ENCODE measurements at places on chromosomes 7 and 10.

DNA sequence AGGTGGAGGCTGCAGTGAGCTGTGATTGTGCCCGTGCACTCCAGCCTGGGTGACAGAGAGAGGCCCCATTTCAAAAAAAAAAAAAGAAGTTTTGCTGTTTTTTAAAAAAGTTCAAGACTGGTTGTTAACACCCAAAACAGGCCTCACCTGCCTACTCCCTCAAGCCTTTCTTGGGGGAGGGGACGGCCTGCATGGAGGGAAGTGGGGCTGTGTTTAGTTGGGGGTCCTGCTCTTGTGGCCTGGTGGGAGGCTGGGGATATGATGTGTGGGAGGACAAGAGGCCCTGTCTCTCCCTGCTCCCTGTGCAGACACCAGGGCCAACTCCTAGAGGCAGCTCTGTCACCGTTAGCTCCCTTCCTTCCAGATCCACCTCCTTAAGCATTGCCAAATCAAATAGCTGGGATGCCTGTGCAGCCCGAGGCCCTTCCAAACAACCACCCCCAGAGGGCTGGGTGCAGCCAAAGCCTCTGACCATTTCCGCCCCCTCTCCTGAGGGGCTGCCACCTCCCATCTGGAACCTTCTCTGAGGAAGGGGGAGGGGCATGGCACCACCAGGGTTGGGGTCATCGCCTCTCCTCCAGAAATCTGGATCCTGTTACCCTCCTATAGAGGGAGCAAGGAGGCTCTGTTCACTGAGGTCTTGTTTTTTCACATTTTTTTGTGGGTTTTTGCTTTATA is 32.9 kb upstream of the ANKRD2 start:
- DNase-seq: no peak

GRCh38 chr7:156907656-156908055 is 14.7 kb upstream of the LMBR1 start:
- DNase-seq: no peak

GRCh38 chr7:5495581-5496375 is 72.1 kb upstream of the TNRC18 start:
- DNase-seq: no peak

- no peak for DNase-seq
Observed at GRCh38 chr7:80647436-80647835, 9.0 kb downstream of the CD36 start.

DNA sequence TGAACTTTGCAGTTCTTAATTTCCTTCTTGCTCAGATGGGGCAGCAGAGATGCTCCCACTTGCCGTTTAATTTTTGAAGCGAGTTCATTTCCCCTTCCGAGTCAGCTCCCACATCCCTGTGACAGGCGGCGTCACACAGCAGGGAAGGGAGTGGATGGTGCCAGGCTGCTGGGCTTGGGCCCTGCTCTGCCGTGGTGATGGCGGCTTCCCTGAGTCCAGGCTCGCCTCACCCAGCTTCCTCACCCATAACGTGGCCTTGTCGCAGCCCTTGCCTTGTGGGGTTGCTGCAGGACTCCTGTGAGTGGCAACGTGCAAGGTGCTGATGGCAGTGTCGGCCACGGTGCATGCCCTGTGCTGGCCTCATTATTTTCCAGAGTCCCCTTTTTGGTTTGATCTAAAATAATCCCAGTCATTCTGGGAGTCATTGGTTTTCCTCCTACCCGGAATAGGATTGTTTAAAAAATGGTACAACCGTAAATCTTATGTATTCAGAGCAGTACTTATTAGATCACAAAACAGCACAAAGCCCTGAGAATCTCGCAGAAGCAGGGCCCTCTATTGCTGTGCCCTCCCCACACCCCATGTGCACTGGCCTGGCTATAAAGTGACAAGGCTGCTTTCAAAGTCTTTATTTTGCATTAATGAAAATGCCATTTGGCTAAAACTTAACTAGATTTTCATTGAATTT is 260.1 kb downstream of the WDR37 start:
- DNase-seq: no peak

DNA sequence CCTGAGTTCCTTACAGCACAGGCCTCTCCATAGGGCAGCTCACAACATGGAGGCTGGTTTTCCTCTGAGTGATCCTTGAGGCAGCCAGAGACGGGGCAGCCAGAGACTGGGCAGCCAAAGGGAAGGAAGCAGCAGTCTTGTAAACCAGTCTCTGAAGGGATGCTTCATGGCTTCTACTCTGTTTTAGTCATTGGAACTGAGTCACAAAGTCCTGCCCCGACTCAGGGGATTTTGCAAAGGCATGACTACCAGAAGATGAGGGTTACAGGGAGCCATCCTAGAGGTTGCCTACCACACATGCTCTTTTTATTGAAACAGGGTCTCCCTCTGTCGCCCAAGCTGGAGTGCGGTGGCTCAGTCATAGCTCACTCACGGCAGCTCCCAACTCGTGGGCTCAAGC is 44.4 kb upstream of the COMMD3 start:
- no peak for DNase-seq

- no peak for DNase-seq
Observed at GRCh38 chr10:124532106-124532641, 70.6 kb downstream of the LHPP start.

- DNase-seq: no peak
Observed at GRCh38 chr7:100598425-100598824, 3.7 kb upstream of the PCOLCE start.

GRCh38 chr10:22017283-22018020 is 13.9 kb upstream of the DNAJC1 start:
- no peak for DNase-seq

DNA sequence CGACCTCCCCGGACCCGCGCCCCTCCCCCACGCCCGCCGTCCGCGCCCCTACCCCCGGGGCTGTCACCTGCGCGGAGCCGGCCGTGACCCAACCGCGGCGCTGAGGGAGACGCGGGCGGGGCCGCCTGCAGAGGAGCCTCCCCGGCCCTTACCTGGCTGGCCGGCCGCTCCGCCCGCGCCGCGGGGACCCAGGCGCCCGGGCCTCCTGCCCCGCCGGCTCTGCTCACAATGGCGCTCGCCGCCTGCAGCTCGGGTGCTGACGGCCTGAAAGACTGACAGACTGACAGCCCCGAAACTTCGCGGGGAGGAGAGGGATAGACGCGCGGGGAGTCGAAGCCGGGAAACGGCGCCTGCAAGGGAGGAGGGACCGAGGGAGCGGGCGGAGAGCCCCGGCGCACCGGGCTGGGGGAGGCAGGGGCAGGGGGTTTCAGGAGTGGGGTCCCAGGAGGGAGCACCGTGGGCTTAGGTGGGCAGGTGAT is 393 bp downstream of the ZNF467 start:
- DNase-seq: peak; percentile 3

DNA sequence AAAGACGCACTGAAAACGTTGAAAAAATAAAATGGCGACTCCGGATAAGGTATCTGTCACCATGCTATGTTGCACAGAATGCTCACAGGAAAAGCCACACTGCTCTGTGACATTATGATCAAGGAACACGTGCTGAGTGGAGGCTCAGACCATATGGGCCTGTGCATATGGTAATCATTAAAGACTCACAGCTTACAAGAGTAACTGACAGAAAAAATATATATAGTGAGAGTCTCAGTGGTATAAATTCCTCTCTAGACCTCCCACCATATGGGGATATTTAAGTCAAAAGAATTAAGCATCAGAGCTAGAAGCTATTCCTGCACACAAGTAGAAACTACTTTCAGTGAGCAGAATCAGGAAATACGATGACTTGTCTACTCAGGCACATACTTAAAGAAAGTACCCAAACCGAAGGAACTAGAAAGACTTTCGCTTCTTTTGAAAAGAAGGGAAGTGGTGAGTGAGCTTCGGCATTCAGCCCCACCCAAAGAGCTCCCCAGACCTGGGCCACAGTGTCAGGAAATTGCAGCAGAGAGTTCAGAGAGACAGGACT is 65.1 kb upstream of the MPP7 start:
- DNase-seq: peak; percentile 29

GRCh38 chr10:75180592-75180991 is 30.0 kb upstream of the VDAC2 start:
- no peak for DNase-seq

GRCh38 chr7:8185926-8186683 is 75.9 kb downstream of the ICA1 start:
- DNase-seq: no peak

DNA sequence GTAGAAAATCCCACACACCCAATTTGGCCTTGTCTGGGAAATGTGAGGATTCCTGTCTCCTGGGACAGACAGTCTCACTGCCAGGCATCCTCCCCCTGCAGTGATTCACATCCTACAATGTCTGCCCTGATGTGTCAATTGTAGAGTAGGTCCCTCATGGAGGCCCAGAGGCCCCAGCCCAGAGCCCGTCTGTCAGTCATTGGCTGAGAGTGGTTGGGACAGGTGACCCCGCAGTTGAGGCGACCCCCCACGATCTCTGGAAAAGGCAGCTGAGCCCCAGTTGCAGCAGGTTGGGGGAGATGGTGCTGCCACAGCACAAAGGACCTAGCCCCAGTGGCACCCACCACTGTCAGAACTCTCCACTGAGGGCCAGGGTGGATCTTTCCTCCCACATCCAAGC is 84.3 kb upstream of the INSIG1 start:
- DNase-seq: no peak

DNA sequence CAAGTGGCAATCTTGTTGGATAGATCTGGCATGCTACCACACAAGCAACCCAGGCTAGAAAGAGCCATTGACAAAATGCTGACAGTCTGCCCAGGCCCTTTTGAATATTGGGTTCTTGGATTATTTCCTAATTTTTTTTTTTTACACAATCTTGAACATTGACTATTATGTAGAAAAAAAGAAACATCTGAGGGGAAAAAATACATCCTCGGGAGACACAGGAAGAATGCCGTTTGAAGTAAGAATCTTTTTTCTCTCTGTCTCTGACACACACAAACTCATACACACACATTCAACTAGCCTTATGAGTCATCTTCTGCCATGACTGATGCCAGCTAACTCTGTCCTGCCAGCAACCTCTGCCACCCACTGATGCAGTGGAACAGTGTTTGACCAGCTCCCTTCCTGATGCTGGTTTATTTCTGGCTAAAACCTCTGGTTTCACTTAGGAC is 47.2 kb downstream of the SORBS1 start:
- no peak for DNase-seq

DNA sequence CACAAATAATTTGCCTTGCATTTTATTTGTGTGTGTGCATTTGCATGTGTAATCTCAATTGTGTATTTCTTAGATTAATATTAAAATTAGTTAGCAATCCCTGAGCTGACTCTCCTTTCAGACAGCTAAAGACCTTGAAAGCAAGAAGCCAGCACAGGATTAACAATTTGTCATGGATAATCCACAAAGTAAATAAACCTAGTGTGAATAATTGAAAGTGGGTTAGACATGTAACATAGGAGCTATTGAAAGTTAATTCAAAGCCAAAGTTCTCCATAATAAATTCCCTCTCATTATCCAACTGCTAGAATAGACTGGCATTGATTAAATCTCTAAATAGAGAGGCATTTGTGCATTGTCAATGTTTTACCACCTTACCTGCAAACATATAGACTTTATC is 326.1 kb downstream of the PLXDC2 start:
- DNase-seq: no peak

DNA sequence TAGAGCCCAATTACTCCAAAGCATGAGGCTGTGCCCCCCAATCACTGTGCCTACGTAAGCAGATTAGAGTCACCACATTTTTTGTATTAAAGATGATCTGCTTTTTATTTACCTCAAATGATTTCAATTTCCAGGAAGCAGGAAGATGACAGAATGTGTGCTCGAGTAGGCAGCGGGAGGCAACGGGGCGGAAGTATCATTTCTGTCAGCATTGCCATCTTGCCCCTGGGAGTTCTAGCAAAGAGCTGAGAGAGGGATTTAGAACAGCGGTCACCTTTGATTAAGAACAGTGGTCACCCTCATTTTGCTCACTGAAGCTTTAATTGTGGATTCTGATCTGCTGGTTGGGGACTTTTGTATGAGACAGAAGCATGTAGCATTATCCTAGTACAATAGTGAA is 117.1 kb upstream of the FAM13C start:
- DNase-seq: no peak

- no peak for DNase-seq
Observed at GRCh38 chr10:5564537-5565204, 39.9 kb downstream of the CALML3 start.

DNA sequence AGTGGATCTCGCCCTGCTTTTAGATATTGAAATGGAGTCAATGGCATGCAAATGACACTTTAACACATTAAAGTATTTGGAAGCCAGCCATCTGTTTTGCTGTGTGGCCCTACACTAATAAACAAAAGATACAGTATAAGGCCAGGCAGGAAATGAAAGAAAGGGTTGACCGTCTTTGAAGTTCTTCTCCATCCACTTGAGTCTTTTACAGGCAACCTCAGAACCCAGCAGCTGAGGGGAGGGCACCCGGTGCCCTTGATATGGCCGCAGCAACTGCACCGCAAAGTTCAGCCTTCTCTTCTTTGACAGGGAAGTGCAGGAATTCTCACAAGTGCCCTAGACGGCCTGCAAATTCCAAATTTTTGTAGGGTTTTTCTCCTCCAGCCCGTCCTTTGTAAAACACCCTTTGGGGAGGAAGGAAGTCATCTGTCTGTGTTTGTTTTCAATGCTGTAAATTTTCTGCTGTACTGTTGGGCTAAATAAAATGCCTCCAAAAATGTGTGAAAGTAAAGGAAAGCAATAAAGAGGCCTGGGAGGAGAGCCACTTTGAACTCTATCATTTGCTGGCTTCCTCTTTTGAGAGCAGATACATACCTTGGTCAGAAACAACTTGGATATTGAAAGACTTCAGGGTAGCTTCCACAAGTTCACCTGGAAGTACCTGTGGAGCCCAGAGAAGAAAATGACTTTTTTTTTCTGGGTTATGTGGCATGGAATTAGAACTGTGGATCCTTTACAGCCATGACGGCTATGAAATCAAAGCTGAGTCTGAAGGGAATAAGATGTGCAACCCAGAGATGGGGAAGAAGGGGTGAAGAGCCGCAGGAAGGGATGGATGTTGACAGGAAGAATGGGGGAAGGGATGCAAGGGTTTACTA is 3.6 kb downstream of the HOXA1 start:
- no peak for DNase-seq

DNA sequence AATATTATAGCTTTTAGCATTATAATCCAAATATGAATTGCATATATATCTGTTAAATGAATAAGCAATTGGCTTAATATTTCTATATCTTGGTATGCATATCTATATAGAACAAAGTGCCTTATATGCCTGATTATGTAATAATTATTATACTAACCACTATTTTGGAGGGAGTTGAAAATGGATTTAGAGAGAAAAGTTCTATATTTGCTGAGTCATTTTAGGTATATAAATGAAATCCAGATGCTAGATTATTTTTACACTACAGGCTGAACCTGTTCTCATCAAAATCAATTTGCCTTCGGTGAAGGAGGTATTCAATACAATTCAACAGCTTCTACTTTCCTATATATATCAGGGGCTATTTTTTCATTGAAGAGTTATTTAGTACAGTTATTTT is 276.4 kb downstream of the PCLO start:
- no peak for DNase-seq

DNA sequence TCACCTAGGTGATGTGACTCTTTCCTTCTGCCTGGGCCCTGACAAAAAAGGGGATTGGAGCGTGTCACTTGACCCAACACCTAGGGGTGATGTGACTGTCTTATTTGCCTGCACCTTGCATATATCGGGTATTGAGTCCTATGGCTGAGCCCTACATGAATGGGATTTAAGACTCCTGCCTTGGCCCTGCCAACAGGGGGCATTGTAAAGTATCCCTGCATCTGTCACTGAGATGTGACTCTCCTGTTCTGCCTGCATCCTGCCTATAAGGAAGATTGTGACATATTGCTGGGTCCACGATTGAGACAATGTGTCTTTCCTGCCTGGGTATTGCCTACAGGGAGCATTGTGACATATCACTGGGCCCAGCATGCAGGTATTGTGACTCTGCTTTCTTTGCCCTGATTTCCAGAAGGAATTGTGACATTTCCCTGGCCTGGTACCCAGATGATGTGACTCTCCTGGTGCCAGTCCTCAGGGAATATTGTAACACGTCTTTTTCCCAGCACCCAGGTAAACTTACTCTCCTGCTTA is 14.2 kb upstream of the ZNF107 start:
- no peak for DNase-seq

Measured in activated T-cell treated with anti-CD3 and anti-CD28 coated beads for 4 hours (primary cell).